ENCODE measurements at places on chromosomes 12 and 14. TPM values are rescaled to one million over a fixed set of nuclear protein-coding genes. Genes with fewer than 3 reads are reported as not detected.

Gene SPTB
- not detected for total RNA-seq

Gene GPD1
- 0.50 TPM for total RNA-seq

Gene TMEM260
- 6.4 TPM for total RNA-seq

Gene GPR68
- 3.6 TPM for total RNA-seq
